Choroid plexus epithelial cell (primary cell): ENCODE measurements at places on chromosomes 7 and 10.

DNA sequence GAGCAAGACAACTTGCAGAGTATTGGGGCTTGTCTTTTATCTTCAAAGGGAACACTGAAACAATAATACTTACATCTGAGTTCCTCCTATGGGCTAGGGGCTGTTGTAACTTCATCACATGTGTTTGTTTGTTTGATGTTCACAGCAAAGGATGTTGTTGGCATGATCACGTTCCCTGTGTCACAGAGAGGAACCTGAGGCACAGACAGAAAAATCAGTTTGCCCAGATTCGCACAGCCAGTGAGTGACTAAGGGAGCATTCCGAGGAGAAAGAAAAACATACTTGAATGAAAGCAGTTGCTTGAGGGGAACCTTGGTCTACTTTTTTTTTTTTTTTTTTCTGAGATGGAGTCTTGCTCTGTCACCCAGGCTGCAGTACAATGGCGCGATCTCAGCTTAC lies 87.2 kb upstream of the PFKP start:
- DNase-seq = peak; percentile 56

- no peak for DNase-seq
These were observed 41.9 kb downstream of the C10orf120 start for GRCh38 chr10:122657729-122658128.

- DNase-seq = peak; percentile 76
These were observed 1.3 kb upstream of the HIP1 start for GRCh38 chr7:75739796-75740672.

DNA sequence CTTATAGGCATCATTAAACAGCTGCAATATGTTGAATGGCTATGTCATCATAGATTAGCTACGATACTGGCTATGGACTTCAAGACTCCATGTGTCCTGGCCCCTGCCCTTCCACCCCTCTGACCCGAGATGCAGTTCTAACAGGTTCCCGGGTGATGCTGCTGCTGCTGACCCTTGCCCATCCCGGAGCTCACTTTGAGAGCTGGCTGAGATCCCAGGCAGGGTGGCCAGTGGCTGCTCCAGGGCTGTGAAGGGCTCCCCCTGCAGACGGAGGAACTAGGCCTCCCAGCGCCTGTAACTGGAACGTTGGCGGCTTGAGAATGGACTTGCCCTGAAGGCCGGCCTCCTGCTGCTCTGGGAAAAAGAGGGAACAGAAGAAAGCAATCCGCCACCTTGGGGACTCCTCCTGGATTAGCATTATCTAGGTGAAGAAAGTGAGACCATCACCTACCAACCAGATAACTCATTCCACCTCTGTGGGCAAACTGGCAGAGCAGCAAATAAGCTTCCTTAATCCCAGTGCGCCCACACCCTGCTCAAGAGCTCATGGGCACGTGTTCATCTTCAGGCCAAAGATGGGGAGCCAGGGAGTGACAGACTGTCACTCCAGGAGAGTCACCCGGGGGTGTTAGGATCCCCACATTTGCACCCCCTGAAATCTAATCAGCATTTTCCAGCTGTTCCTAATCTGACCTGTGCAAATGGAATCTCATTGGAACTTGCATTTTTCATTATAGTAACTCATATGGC lies 56.8 kb downstream of the PARP12 start:
- peak; percentile 50 for DNase-seq

DNA sequence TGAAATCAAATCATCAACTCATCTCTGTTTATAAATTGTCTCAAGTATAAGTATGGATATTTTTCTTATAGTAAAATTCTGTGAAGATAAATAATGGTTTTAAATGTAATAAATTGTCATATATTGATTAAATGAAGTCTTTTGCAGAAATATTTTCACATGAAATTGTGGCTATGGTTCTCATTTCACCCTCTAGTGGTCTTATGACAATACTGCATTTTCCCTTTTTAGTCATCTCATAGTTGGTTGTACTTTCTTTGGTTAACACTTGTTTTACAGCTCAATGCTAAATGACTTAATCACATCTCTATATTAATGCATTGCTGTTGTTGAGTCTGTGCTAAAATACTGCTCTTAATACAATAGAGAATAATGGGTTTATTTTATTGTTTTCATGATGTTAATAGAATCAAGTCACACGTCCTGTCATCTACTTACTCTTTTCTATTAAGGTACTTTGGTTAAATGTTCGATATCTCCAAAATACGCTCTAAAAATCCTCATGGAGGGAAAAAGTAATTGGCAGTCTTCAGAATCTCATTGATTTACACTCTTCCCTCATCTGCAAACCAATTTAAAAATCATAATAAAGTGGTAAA lies 38.0 kb upstream of the CACNA2D1 start:
- DNase-seq = peak; percentile 66

DNA sequence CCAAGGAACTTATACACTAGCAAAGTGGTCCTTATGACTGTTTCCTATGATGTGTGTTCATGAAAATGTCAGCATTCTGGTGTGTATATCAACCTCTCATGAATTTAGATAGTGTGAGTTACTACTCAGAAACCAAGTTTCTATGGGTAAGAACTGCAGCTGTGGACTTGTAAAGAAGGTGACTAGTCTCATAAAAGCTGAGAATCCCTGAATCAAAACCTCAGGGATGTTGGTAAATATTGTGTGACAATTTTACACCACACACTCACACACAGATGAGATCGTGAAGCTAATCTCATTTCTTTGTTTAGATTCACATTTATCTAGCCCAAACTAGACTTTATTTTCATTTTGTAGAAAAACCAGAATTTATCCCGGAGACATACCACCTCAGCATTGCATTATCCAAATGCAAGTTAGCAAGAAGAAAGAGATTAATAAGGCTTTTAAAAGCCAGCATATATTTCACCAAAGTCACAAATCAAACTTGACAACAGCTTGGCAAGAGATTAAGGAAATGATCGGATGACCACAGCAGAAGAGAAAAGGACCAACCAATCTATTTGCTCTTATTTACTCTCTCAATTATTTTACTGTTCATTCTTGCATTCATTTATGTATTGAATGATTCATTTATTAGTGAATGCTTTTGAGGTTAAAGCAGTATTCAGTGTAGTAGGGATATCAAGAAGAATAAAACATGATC lies 92.9 kb downstream of the PLXDC2 start:
- DNase-seq = no peak

- DNase-seq = no peak
These were observed 47.5 kb upstream of the AGR3 start for GRCh38 chr7:16929146-16929762.

DNA sequence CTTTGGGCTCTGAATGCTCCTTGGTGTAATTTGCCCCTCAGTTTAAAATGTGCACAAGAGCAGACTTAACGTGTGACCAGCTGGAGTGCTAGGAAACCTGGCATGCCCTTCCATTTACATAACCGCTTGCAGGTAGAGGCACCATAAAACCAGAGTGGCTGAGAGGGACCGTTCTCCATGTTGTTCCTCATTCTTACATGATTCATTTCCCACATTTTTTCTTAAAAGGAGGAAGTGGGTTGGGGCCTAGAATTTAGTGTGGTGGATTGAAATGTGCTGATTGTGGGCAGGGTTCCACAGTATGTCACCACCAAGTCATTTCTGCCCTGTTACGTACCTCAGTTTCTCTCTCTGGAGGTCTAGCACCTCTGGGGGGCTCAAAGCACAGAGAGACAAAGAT lies 375.8 kb upstream of the VSTM2A start:
- DNase-seq = no peak

GRCh38 chr7:81080553-81080952 lies 161.7 kb upstream of the SEMA3C start:
- DNase-seq = no peak
